ENCODE measurements at places on chromosomes 6 and 20.

DNA sequence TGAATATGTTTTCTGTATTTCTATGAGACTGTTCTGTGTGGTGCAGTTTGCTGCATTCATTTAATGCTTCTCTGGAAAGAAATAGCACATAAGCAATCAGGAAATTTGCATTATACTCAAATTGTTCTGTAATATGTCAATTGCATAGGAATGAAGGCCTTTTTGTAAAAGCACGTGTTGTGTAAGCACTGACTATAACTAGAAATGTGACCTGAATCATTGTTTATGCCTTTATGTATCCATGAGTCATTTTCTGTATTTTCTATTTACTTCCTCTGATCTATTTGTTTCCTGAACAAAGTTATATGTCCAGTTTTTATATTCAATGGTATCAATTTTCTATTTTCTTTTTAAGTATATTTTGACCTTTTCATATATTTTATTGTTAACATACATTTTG is 1455.3 kb downstream of the GRIK2 start:
- no peak for DNase-seq

- DNase-seq = no peak
These were observed 774.5 kb downstream of the EYS start for GRCh38 chr6:64932486-64932885.

DNA sequence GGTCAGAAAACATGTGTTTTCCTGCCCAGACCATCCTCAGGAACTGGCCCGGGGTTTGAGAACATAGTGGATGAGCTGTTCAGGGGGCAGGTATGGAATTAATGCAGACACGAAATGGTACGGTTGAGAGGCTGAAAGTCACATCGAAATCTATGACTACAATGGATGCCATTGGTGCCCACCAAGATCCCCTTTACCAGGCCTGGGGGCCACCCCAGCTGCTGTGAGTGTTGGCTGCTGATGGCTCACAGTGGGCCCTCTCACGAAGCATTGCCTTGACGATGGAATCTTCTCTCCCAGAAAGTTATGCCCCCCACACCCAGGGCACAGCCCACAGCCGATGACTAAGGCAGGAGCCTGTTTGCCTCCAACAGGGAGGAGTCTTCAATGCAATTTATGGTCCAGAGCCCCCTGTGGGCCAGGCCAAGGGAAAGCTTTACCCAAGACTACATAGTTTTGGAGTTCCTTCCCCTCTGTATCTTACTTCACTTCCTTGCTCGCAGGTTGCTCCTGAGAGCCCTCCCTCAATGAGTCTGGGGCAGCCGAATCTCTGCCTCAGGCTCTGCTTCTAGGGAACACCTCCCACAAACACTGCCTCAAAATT is 92.6 kb downstream of the BFSP1 start:
- no peak for DNase-seq

GRCh38 chr6:3419624-3420272 is 37.1 kb downstream of the SLC22A23 start:
- no peak for DNase-seq

DNA sequence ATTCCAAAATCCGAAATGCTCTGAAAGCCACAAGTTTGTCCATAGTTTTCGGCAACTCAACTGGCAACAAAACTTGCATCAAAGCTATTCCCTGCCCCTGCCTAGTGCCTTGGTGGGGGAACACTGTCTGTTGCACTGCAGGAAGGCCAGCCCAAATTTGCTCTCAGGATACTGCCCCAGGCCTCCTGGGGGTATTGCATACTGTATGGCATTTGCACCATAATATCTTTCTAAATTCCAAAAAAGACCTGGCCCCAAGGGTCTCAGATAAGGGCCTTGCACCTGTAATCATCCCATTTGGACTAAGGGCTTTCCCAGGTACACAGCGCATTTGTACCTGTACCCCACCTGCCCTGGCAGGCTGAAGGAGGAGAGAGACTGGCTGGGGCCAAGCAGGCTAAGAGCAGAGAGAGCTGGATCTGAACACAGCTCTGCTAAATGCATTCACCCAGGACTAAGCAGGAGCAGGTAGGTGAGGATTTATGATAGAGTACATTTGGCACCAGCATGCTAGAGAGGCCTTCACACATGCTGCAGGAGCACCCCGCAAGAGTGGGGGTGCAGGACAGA is 4.0 kb upstream of the GRM4 start:
- no peak for DNase-seq

DNA sequence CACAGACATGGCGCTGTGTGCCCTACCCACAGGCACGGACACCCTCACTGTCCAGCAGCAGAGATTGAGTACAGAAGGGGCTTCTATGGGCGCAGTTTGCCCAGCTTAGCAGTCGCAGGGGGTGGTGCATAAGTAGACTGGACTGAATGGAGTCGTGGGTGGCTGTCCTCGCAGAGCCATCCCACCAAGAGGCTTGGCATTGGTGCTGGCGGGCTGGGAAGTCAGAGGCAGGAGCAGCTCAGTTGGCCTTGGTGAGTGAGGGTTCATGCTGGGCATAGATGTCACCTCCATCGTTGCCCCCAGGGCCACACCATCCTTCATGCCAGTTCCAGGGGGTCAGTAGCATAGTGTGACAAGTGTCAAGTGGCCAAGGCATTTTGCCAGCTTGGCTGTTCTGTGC is 25.2 kb downstream of the SUMO4 start:
- no peak for DNase-seq

GRCh38 chr6:17967668-17968518 is 19.5 kb downstream of the KIF13A start:
- DNase-seq = no peak

- DNase-seq = no peak
These were observed 175.4 kb upstream of the THBS2 start for GRCh38 chr6:169429001-169429400.

DNA sequence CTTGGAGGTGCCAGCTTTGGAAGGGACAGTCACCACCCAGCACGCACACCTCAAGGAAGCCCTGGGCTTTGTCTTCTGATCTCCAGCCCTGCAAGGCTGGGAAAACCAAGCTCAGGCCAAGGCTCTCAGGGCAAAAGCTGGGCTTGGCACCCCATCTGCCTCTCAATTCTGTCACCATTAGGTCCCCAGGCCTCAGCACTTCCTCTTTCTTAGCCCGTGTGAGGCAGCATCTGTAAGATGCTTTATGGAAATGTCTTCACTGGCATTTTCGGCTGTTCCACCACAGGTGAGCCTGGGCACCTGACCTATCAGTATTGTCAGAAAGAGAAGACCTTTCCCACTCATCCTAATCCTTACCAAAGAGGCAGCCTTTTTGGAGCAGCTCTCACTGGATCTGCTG is 24.6 kb downstream of the GMEB2 start:
- no peak for DNase-seq

DNA sequence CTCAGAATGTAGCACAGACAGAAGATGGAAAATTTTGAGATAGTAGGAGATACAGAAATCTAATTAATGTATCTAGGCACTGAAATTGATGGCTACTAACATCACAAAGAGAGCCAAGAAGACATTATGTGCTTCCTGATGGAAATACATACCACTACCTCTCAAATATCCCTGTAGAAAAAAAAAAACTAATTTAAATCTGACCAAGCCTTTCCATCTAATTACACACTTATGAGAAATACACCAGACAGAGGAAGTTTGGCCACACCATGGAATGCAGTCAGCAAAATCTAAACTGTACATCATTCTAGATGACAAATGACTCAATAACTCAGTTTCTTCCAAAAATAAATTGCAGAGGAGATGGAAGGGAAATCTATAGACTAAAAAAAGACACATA is 18.9 kb downstream of the VPS52 start:
- no peak for DNase-seq

- no peak for DNase-seq
These were observed 51.5 kb downstream of the HBS1L start for GRCh38 chr6:135002974-135003703.

GRCh38 chr6:146902846-146903245 is 301.4 kb upstream of the STXBP5 start:
- DNase-seq = no peak

GRCh38 chr6:1461207-1461606 is 71.8 kb downstream of the FOXF2 start:
- no peak for DNase-seq

DNA sequence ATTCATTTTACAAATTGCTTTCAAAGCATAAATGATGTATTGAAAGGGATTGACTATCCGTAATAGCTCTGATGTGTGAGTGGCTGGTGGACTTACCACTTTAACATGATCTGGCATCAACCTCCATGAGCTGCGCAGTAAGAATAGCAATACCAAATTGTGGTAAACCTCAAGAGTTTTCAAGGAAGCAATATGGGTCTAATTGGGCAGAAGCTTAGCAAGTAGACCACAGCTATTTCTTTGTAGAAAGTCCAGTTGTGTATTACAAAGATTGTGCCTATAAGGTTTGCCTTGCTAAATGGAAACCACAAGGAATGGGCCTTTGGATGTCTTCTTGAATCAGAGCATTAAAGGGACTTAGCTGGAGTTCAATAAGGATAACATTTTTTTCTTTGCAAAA is 736.6 kb downstream of the KIF16B start:
- DNase-seq = no peak

- no peak for DNase-seq
These were observed 8.8 kb downstream of the TMEM244 start for GRCh38 chr6:129852257-129852858.

GRCh38 chr6:10862361-10862760 is 19.5 kb downstream of the GCM2 start:
- DNase-seq = no peak

GRCh38 chr6:142570221-142570671 is 268.4 kb downstream of the ADGRG6 start:
- no peak for DNase-seq

GRCh38 chr6:138559143-138559542 is 59.8 kb upstream of the NHSL1 start:
- no peak for DNase-seq

GRCh38 chr20:5705827-5706226 is 44.4 kb upstream of the SHLD1 start:
- DNase-seq = no peak

DNA sequence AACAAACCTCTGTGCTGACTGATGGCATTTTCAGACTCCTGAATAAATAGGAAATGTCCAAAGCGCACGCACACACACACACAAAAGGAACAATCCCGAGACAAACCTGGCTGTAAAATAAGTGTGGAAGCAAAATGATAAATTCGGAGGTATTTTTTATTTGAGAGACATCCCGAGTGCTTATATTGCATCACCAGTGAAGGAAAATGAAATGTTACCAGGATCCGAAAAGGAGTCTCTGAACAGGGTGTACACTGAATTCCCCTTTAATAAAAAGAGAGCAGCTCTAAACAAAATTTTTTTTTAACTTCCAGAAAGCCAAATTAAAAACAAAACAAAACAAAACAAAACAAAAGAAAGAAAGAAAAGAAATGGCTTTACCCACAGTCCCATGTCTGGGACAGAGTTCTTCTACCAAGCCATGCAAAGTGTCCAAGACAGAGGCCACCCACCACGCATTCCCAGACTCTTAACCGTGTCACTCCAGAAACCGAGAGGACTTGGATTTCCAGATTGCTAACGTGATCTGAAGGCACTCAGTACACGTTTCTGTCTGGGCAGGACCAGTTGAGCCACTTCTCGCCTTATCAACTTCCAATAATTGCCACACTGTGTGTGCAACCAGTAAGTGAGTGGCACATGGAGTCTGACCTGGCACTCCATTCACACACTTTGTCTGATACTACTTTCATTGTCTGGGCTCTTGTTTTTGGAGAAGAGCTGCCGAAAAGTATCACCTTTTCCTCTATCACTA is 817 bp downstream of the ME1 start:
- DNase-seq = peak; percentile 7

DNA sequence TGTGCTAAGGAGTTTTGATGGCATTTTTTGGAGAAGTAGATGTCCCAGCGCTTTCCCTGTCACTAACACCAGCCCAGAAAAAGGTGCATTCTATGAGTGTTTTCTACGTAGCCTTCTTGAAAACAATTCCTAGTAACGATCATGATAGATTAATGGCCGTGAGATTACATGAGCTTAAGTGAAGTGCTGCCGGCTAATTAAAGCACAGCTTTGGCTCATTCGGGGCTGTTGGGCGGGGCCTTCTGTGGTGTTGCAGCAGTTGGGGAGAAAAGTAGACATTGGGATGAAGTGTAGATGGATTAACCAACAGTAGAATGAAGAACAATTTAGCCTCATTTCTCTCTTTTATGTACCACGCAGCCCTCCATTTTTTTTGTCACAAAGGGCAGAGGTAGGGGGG is 20.8 kb upstream of the TRAF3IP2 start:
- DNase-seq = no peak

GRCh38 chr6:133817460-133818047 is 71.4 kb upstream of the TCF21 start:
- DNase-seq = no peak

GRCh38 chr6:49052901-49053300 is 410.2 kb downstream of the MMUT start:
- DNase-seq = no peak

- no peak for DNase-seq
These were observed 19.8 kb upstream of the RGS17 start for GRCh38 chr6:153150752-153151440.

- no peak for DNase-seq
These were observed 28.1 kb upstream of the MTCL3 start for GRCh38 chr6:127547215-127547614.

GRCh38 chr6:156862711-156863110 is 85.5 kb downstream of the ARID1B start:
- DNase-seq = no peak

DNA sequence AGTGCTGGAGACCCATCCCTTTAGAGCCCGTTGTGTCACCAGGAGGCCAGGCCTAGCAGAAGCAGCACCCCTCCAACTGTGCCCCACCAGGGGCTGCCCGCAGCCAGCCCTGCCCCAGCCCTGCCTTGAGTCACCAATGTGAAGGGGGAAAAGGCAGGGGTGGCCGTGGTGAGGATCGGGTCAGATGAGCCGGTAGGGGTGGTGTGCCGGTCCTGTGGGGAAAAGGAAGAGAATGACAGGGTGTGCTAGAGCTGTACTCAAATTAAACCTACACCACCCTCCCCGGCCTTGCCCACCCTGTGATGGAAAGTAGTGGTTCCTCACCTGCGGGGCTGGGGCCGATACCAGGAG is 3.1 kb downstream of the SAPCD1 start:
- DNase-seq = no peak

DNA sequence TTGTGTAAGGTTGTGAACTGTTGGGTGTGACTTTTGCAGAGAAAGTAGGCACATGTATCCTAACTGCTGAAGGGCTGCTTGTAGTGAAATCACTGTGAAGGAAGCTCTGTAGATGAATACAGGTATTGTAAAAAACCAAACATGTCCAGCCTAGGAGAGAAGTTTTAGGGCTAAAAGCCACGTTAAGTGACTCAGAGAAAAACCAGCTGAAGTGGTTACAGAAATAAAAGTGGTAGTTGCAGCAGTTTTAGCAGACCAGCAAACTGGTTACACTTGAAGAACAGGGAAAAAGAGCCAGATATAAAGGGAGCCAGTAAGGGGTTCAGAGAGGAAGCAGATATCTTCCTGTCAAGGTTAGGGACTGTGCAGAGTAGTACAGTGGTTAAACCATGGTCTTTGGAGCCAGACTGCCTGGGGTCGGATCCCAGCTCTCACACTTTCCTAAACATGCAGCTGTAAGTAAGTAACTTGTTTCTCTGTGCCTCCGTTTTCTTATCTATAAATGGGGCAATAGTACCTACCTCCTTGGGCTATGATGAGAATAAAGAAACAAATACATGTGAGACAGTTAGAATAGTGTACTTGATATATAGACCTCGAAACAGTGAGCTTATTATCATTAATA is 33.8 kb upstream of the RNF8 start:
- DNase-seq = no peak

- no peak for DNase-seq
These were observed 70.4 kb upstream of the FUCA2 start for GRCh38 chr6:143581835-143582480.
